ENCODE measurements at places on chromosomes 1 and 21.

GRCh38 chr1:226653311-226653921 lies 85.7 kb downstream of the ITPKB start:
- peak; percentile 63 for DNase-seq

DNA sequence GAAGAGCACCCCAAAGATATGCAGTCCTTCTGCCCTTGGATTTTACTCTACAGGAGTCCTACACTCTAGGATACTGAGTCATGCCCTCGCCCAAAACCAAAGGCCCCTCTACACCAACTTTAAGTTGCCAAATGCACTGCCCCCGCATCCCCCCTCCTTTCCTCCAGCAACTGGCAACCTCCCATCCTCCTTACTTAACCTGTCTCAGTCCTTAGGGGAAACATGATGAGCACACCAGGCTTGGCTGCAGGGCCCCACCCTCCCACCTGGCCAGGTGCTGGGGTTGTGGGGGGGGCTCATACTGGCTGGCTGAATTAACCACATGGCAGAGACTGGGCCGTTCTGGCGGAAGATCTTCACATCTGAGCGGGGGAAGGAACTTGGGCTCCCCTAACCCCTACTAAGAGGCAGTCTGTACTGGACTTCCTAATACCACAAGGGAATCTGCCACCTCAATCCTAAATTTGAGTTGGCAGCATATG lies 1.2 kb downstream of the HDGF start:
- DNase-seq: no peak

- DNase-seq: no peak
Observed at GRCh38 chr1:157139052-157139715, 989 bp upstream of the ETV3 start.

- DNase-seq: no peak
Observed at GRCh38 chr1:101706366-101706765, 290.4 kb downstream of the OLFM3 start.

GRCh38 chr1:168736520-168736919 lies 7.5 kb upstream of the DPT start:
- DNase-seq: no peak

DNA sequence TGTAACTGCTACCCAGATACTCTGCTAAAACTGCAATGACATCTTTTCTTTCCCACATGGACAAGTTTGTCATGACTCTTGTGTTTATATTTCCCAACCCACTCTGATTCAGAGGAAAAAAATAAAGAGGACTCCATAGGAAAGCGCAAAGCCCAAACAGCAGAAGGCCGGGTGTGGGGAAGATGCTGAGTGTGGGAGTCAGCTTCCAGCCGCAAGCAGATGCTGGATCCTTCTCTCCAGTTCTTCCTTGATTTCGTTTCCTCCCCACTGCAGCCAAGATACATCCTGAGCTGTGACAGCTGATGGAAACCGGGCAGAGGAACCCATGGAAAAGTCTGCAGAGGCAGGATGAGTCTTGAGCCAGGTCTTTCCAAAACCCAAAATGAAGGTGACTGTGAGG lies 498.2 kb downstream of the PLPP3 start:
- no peak for DNase-seq

- DNase-seq: no peak
Observed at GRCh38 chr1:34709547-34709946, 45.3 kb upstream of the GJB5 start.

- no peak for DNase-seq
Observed at GRCh38 chr21:37463083-37463801, 96.7 kb downstream of the DYRK1A start.

DNA sequence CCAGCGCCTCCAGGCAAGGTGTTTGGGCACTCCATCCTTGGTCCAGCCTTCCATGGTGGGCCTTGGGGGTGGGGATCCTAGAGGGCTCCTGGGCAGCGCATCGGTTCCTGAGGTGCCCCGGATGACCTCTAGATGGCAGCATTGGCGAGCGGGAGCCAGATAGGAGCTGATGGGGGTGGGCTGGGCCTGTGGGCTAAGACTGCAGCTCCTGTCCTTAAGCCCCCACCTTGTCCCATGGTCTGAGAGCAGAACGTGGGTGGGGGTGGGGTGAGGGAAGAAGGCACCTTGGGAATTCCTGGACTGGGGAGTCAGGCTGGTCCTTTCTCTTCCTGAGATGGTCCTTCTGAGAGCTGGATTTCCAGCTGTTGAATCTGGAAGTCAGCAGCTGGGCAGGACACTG lies 93.4 kb upstream of the CSF3R start:
- peak; percentile 67 for DNase-seq

GRCh38 chr1:8540971-8541370 lies 223.1 kb downstream of the SLC45A1 start:
- DNase-seq: no peak

DNA sequence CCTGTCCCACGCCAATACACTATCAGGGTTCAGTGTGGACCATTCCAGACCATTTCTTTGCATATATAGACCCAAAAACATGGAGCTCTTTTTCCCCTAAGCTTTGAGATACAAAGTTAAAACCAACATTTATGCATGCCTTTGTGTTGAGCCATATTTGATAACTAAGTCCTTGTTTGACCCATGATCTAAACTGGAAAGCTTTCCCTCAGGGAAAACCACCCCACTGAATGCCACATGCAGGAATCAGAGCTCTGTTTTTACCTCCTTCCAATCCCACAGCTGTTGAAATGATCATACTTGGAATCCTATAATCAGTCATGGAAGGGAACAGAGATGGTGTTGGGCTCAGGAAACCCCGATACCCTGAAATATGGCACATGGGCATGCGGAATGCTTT lies 14.8 kb upstream of the SLC45A1 start:
- DNase-seq: no peak

DNA sequence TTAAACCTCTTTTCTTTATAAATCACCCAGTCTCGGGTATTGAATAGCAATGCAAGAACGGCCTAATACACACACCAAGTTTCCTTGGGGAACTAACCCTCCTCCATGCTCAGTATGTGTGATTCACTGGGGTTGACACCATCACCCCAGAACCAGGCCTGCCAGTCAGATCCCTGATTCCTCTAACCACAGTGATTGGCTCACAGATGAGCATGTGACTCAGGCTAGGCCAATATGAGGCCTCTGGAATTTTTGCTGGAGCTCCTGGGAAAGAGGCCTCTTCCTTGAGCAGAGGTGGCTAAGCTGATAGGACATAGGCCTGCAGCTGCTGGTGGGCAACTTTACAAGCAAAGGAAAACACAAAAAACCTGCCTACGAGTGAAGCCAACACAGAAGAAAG lies 74.7 kb upstream of the ZBTB40 start:
- no peak for DNase-seq

GRCh38 chr1:117499071-117499470 lies 106.8 kb upstream of the TENT5C start:
- DNase-seq: no peak

- DNase-seq: no peak
Observed at GRCh38 chr1:84969489-84970250, 27.2 kb downstream of the MCOLN2 start.

- DNase-seq: no peak
Observed at GRCh38 chr1:40479156-40479555, 2.1 kb downstream of the ZFP69 start.

DNA sequence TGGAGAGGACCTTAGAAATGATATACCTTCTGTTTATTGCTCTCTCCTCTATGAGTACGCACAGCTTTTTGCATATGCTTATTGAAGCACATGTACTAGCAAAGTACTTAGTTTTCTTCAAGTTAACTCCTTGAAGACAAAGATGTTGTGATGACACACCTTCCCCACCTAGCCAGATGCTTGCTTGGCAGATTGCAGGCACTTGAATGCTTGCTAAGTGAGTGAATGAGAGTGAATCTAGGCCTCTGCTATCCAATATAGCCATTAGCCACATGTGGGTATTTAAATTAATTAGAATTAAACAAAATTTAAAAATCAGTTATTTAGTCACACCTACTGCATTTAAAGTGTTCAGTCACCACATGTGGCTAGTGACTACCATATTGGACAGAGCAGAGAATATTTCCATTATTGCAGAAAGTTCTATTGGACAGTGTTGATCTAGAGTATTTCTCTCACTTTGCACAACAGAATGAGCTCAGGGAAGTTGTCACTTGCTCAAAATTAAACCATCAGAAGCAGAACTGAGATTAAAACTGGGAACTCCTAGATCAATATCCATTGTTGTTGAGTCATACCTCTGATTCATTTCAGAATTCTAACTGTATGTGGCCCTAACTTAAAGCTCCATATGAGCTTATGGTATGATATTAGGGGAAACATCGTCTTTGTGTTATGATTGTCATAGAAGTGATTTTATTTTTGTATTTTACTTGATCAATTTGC lies 8.6 kb upstream of the EEIG2 start:
- peak; percentile 42 for DNase-seq

- DNase-seq: no peak
Observed at GRCh38 chr1:169049258-169049938, 57.1 kb upstream of the ATP1B1 start.

DNA sequence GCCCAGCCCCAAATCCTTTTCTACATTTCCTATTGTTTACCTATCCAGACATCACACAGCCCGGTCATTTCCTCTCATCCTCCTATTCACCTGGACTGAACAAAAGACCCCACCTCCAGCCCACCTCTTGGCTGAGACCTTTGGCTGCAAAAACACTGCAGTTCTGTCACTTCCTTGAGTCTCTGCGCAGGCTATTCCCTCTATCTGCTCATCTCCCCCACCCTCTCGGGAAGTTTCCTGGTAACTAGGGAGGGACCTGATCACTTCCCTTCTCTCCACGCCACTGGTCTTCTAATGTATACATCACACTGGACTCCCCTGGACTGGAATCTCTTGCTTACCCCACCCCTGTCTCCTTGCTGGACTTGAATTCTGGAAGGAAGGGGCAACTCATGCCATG lies 5.3 kb downstream of the HTR1D start:
- DNase-seq: no peak

GRCh38 chr1:203267912-203268311 lies 37.4 kb upstream of the BTG2 start:
- no peak for DNase-seq

GRCh38 chr1:207919523-207920170 lies 8.7 kb upstream of the CD34 start:
- DNase-seq: no peak

DNA sequence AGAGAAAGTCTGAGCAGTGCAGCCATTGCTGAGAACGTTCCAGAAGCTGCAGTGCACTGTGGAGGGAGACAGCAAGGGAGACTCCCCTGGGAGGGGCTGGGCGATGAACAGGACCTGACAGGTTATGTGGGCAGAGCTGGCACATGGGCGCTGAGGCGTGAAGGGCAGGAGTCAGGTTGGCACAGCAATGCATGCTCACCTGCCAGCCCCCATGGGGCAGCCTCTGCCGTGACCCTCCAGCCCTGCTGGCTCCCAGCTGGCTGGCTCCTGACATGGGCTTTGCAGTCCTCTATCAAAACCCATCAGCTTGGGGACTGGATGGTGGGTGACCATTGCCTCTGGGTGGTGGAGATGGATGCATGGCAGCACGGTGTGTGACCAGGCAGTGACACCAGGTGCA lies 300.3 kb downstream of the CAMTA1 start:
- DNase-seq: no peak

GRCh38 chr1:218527737-218528136 lies 182.6 kb downstream of the TGFB2 start:
- DNase-seq: no peak

DNA sequence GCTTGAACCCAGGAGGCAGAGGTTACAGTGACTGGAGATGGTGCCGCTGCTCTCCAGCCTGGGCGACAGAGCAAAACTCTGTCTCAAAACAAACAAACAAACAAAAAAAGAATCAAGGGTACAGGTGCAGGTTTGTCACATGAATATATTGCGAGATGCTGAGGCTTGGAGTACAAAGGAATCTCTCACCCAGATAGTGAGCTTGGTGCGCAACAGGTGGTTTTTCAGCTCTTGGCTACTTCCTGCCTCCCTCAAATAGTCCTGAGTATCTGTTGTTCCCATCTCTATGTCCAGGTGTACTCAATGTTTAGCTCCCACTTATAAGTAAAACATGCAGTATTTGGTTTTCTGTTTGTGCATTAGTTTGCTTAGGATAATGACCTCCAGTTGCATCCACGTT lies 173.9 kb upstream of the CACYBP start:
- DNase-seq: no peak

Measured in CD4-positive, alpha-beta T cell (primary cell).